Stimulated activated CD4-positive, alpha-beta T cell treated with anti-CD3 and anti-CD28 coated beads, Interleukin-1b, Interleukin-23, amount 100 ng/mL, for 24 hours (primary cell): ENCODE measurements at places on chromosomes 11 and 22.

GRCh38 chr22:23970816-23971486, 3.3 kb downstream of the DDT start:
- DNase-seq: no peak

GRCh38 chr11:13324141-13324540, 46.6 kb downstream of the BMAL1 start:
- DNase-seq: no peak

DNA sequence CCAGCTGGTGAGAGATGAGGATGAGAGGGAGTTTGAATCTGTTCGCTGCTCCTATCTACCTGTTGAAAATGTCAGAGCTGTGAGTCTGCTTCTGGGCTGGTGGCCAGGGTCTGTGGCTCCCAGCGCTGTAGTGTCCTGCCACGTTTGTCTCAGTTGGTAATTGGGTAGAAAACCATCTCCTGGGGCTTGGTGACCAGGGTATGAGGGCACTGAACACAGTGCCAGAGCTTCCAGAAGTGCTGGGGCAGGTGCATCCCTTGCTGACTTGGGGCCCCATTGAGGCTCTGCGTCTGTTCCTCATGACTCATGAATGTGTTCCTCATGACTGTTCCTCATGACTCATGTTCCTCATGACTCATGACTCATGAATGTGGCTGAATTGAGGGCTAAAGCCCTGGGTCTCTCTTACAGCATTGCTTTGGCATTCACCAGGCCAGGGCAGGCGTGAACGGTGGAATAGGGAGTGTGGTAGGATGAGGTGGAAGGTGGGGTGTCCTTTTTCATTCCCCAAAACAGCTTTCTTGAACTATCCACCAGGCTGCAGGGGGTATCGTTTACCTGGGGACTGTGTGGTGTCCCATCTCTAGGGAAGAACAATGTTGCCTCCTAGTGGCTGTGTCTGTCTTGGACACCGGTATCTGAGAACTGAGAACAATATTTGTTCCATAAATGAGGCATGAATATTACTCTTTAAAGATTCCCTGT, 139.5 kb downstream of the COMMD9 start:
- DNase-seq: no peak

- DNase-seq: no peak
Observed at GRCh38 chr11:131979364-131979763, 608.9 kb downstream of the NTM start.

GRCh38 chr22:50697667-50698506, 25.3 kb downstream of the SHANK3 start:
- no peak for DNase-seq

DNA sequence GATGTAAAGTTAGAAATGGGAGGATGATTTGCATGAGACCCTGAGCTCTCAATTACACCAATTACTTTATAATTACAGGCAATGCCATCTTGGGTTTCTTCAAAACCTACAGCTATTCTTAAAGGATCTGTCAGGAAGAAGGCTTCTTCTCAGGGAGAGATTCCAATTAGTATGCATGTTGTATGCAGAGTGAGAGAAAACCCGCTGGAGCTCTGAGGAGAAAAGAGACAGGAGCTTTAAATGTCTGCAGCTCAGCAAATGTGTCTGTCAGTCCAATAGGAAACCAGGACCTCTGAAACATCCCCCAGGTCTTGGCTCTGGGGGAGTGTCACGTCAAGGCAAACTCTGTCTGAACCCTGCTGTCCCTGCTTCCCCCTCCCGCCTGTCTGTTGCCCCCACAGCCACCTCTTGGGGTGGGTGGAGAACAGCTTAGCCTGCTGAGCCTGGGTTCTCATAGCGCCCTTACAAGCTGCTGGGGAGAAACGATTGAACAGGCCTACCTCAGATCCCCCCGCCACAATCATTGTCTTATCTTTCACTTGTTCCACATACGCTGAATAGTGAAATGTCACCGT, 140.2 kb downstream of the SPATA19 start:
- no peak for DNase-seq

- DNase-seq: no peak
Observed at GRCh38 chr22:25113316-25113721, 86.3 kb upstream of the CRYBB3 start.

- no peak for DNase-seq
Observed at GRCh38 chr22:42630901-42631602, 9.3 kb downstream of the ATP5MGL start.

DNA sequence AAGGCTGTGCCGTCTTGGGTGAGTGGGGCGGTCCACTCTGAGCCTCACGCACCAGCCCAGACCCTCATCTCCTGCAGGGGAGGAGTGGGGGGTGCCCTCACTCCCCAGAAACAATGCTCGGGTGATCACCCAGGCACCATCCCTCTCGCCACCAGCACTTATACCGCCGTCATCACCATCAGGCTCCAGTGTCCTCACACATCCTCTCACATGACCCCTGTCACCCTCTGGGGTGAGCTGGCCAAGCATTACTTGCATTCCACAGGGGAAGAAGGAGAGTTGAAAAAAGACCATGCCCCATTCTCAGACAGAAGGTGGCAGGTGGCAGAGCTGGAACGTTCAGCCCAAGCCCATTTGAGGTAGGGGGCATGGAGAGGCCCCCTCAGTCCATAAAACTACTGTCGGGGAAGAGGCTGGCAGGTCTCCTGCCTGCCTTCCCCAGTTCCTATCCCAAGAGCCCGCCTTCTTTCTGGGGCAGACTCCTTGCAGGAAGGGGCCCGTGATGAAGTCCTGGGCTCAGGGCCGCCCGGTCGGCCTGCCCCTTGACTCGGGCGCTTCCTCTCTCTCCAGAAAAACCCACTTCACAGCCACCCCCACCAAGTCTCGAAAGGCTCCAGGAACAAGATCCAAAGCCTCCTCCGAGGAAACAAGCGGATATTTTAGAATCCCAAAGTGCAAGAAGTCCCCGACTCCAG, 153.3 kb downstream of the DSCAML1 start:
- no peak for DNase-seq

DNA sequence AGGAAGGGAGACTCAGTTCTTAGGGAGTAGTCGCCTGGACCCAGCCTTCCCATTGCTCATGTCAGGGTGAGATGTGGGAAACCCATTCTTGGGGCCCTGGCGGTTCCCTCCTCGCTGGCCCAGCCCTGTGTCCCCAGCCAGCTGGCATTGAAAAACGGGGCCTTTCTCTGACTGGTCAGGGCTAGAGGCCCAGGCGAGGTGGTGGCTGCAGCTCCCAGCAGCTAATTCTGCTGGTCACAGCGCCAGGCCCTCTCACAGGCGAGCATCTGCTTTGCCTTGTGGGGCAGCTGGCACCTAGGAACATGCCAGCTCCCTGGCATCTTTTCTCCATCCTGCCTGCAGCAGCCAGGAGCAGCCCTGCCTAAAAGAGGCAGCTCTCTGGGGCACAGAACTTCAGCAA, 20.1 kb downstream of the TSPAN18 start:
- no peak for DNase-seq

GRCh38 chr11:30859669-30860068, 273.5 kb upstream of the MPPED2 start:
- no peak for DNase-seq

DNA sequence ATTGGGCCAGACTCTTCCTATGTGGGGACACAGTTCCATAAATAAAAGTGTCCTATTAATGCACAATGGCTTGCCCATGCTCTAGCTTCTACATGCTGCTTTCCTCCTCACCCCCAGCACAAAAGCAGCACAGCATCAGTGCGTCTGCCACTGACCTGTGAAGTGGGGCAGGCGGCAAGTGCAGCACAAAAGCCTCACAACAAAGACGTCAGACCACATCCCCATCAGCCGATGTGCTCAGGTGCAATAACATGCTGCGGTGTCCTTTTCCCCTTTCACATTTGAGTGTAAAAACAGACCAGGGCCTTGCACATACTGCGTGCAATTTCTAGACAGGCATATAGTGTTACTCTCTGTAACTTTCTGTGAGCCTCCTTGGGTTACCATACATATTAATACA, 12.8 kb downstream of the DKK3 start:
- no peak for DNase-seq

- DNase-seq: no peak
Observed at GRCh38 chr11:1409108-1409851, 19.5 kb downstream of the BRSK2 start.

- no peak for DNase-seq
Observed at GRCh38 chr11:35980686-35981390, 37.0 kb downstream of the LDLRAD3 start.

GRCh38 chr22:36512333-36512732, 5.5 kb upstream of the FOXRED2 start:
- no peak for DNase-seq

DNA sequence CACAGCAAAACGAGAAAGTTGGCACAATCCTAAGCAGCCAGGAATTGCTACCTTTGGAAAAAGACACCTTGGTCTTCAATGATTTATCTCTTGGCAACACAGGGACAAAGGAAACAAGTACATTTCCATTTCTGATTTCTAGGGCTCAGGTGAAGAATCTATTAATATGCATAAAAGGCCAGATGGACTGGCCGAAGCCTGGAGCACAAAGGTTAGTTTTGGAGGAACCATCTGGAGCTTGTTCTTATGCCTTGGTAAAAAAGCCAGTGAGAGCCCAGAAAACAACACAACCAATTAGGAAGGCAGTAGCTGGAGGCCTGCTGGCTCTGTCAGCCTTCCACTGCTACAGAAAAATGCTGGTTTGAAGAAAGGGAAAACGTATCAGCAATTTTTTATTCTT, 713.5 kb upstream of the API5 start:
- DNase-seq: no peak

DNA sequence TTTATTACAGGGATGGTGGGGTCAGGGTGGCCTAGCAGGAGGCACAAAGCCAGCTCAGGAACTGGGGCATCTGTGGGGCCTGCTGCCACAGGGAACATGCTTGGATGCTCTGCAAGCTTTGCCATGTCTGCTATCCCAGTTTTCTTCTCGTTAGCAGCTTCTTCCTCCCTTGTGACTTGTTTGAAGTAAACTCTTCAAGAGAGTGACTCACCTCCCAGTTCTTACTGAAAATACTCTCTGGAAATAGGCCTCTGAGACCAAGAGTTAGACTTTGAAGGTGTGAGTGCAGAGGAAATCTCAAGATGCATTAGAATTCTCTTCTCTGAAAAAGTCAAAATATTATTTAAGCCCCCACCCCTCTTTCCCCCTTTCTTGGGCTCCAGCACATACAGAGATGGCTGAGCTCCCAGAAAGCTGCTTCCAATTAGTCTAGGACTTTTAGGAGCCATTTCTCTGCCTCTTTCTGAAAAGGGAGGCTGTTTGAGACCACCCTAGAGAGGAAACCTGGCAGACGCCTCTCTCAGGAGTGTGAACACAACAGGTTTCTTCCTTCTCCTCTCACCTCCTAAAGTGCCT, 15.1 kb downstream of the CWC15 start:
- DNase-seq: no peak

DNA sequence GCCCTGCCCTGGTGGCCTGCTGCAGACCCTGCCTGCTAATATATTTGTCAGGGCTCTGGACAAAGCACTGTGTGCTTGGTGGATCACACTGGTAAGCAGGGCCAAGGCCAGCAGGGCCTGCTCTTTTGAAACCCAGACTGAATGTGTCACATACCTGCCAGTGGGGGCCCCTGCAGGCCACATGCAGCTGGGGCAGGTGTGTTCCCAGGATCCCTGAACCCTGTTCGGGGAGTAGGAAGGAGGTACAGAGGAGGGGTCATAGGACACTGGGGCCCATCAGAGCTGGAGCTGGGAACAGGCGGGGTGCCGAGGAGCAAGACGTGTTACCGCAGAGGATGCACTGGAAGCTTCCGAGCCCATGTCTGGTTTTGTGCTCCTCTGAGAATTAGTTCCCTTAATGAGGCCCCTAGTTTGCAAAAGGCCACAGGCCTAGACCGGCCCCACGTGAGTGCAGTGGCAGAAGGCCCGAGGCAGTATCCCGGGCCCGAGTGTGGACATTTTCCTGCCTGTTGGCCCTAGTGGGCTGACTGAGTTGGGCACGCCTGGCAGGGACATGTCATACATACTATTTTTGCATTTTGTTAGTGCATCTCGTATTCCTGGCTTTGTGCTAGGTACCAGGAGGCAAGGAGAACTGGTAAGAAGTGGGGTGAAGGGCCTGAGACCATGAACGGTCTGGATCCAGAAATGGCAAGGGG, 11.2 kb upstream of the ACR start:
- DNase-seq: no peak

DNA sequence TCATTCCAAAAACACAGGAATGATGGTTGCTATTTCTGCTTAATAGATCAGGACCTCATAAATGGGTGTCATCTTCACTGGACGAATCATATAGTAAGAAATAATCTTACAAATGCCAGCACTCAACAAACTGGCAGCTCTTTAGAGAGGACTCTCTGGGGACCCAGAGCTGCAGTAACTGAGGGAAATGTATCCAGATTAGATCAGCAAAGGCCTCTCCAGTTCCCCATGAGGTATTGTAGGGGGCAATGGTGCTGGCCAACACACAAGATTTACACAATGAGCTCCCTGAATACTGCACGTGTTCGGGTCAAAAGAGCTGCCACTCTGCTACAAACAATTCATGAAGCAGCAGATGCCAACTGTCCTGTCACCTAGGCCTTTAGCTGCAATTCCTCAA, 110.2 kb downstream of the RBFOX2 start:
- DNase-seq: no peak

DNA sequence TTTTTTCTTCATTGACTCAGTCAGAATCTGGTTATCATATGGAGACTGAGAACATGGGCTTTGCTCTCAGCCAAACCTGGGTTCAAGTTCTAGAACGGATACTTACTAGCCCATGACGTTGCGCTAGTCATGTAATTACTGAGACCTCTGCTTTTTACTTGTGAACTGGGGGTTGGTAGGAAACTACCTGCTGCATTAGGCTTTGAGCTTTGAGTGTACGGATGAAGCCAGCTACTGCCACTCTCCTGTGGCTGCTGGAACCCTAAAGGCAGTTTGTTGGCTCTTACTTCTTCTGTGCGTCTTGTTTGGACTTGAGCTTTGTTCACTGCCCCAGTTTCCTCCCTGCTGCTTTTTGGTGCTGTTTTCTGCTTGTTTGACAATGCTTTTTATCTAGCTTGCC, 18.1 kb downstream of the PPP6R2 start:
- DNase-seq: no peak

DNA sequence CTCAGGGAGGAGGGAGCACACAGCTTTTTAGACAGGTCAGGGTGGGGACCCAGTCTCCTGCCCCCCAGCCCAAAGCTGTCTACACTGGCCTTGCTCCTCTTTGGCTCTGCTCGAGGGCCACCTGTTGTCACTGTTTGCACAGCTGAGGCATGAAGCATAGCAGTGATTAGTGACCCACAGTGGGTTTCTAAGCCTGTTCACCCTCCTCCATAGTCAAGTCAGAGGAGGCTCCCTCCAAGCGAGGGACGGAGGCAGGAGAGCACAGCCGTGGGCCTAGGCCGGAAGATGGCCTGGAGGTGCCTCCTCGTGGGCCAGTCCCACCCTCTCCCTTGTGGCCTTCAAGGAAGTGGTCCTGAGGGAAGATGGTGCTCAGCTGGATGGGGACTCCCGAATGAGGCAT, 241.1 kb downstream of the GRIK4 start:
- no peak for DNase-seq

- no peak for DNase-seq
Observed at GRCh38 chr11:121456151-121456550, 3.4 kb upstream of the SORL1-AS1 start.

DNA sequence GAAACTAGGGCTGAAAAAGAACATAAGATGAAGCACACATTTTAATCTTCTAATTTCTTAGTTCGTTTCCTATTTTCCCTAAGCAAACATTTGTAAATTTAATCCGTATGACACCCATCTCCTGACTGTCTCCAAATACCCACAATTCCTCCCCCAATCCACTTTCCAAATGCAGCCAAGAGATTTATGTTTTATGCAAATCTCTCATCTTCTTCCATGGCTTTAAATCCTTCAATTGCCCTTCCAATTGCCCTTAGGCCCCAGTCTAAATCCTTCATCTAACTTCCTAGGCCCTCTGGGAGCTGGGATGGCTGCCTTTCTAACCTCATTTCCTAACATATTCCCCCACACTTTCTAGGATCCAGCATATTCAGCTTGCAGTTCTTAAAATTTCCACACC, 18.0 kb upstream of the POU2AF1 start:
- no peak for DNase-seq
